ENCODE measurements at places on chromosomes 13 and 19.

- no peak for DNase-seq
Measured at GRCh38 chr19:2033825-2034159, 17.3 kb downstream of the MKNK2 start.

GRCh38 chr13:40026741-40027140 is 371.3 kb downstream of the COG6 start:
- peak; percentile 13 for DNase-seq

DNA sequence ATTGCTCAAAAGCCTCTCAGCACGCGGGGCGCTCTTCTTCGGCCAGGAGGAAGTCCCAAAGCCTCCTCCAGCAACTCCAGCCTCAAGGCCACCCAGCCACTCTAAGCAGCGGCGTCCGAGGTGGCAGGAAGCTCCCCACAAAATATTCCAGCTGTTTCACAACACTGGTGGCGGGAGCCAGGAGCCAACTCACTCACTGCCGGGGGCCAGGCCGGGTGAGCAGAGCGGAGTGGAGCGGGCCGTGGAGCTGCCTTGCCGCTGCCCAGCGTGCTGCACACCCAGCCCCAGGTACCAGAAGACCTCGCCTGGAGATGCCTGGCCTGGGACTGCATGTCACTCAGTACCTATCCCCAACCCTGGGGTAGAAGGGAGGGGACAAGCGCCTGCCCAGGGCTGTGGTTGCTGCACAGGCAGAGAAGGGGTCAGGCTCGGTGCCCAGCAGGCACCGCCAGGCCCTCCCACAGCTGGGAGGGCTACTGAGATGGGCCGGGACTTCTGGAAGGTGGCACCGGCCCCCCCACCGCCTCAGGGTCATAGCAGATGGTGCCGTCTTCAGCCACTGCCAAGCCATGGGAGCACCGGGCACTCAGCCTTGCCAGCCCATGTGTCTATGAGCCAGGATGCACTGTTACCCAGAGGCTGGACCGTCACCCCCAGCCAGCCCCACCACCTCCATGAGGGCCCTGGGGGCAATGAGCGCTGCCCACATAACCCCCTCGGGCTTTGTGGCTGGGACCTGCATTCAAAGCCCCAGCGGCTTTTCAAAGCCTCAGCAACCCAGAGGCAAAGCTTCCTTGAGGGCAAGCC is 59.2 kb downstream of the MLLT1 start:
- DNase-seq, result no peak

GRCh38 chr19:53422551-53422950 is 9.2 kb upstream of the ZNF761 start:
- DNase-seq, result no peak

GRCh38 chr13:96159725-96160124 is 69.8 kb downstream of the HS6ST3 start:
- DNase-seq, result no peak

DNA sequence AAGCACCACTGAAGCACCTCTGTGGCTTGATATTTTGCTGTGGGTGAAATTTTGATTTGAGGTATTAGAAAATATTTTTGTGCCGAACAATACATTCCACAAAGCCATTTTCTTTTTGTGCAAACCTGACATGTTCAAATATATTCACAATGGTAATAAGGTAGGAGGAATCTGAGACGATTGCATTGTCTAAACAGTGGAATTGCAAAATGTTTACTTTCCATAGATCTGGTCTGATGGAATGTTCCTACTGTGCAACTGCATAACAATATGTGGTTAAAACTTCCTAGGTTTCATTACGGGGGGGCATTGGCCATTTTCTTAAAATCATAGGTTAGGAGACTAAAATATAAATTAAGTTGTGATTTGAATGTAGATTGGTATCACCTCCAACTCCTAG is 42.7 kb upstream of the AKAP11 start:
- DNase-seq, result no peak

GRCh38 chr13:39257642-39258041 is 219.4 kb downstream of the NHLRC3 start:
- DNase-seq, result no peak

DNA sequence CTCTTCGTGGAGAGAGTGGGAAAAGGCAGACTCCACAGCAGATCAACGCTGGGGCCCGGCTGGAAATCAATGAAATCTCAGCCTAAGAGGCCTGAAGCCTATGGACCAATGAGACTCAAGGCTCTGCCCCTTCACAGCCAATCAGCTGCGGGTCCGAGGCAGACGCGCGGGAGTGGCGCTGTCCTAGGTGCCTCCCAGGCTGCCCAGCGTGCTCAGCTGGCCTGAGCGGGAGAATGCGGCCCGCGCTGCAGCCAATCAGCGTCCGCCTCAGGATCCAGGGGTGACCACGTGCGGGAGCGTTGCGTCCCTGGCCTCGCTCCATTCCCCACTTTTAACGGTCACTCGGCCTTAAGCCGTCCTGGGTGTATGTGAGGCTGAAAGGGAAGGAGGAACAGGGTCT is at the start of gene ZBTB32:
Gene ZBTB32 (plus strand): TSS at position 341 of the 400 bp plus-strand sequence. CDS start 10,069 bp downstream, outside the sequence.
- DNase-seq, result peak; percentile 39

GRCh38 chr19:19079571-19079970 is 15.8 kb downstream of the SLC25A42 start:
- no peak for DNase-seq

- no peak for DNase-seq
Measured at GRCh38 chr13:24172071-24172470, 11.6 kb downstream of the SPATA13 start.

DNA sequence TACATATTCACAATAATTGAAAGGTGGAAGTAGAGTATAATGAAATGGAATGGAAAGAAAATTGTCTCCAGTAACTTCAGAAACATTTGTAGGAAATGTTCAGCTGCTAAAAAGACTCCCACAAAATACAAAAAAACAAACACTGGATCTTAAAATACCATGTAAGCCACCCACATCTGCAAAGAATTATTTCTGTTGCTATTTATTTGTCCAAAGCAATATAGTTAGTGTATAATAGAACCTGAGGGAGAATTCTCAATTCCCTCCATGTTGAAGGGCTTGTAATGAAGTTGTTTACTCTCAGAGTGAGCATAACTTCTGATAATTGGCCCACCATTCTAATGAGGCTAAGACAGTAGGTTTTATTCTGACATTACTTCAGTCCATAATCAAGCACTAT is 37.4 kb upstream of the KLF12 start:
- no peak for DNase-seq

GRCh38 chr13:84366506-84366905 is 484.2 kb upstream of the SLITRK1 start:
- DNase-seq, result no peak

DNA sequence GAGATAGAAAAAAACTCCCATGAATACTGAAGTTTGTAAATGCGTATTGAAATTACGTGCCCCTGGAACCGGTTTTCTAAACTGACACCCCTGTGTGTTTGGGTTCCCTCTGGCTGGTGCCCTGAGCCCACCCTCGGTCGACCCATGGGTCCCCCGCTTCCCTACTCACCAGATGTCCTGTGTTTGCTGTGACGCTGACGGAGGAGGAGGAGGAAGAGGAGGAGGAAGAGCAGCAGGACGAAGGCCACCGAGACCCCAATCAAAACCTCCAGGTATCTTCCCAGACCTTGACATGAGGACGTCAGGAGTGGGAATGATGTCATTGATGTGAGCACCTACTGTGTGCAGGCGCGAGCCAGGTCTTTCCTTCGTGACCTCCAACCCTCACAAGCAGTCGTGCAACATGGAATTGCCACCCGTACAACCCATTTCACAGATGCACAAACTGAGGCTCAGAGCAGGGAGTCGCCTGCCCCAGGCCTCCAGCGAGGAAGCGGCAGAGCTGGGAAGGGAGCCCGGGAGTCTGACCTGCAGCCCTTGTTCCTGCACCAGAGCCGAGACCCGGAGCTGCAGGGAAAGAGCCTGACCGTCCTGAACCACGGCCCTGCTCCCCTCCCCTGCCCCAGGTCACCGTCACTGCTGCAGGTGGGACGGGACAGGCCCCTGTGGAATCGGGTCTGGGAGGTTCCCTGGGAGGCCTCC is 3.7 kb downstream of the LILRB3 start:
- DNase-seq, result no peak

- DNase-seq, result no peak
Measured at GRCh38 chr13:60137911-60138560, 25.7 kb downstream of the DIAPH3 start.

GRCh38 chr13:113428871-113429607 is 24.2 kb downstream of the ADPRHL1 start:
- no peak for DNase-seq

GRCh38 chr19:3868770-3869456 is at the start of gene ZFR2:
Gene ZFR2, minus strand, starts transcription at chr19:3869038. Its CDS starts 21 bp downstream, at chr19:3869017.
- no peak for DNase-seq

- no peak for DNase-seq
Measured at GRCh38 chr13:21243045-21243897, 66.8 kb downstream of the MRPL57 start.

GRCh38 chr19:3336680-3337523 is 29.5 kb upstream of the NFIC start:
- no peak for DNase-seq

DNA sequence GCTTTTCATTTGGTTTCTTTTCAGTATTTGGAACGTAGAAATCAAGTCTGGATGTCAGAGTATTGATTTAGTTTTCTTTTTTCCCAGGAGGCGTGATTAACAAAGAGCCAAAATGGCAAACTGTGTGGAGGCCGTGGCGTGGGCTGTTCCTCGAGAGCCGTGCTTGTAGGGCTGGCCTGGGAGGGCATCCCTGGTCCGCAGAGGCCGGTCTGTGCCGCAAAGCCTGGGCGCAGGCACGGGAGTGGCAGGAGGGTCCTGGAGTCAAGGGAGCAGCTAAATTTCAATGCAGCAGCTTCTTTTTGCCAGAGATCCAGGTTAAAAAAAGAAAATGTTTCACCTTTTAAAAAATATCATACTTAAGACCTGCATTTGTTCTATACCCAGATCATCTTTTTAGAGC is 13.1 kb upstream of the MCF2L start:
- DNase-seq, result no peak

- no peak for DNase-seq
Measured at GRCh38 chr19:40933025-40933424, 51.0 kb upstream of the CYP2A7 start.

DNA sequence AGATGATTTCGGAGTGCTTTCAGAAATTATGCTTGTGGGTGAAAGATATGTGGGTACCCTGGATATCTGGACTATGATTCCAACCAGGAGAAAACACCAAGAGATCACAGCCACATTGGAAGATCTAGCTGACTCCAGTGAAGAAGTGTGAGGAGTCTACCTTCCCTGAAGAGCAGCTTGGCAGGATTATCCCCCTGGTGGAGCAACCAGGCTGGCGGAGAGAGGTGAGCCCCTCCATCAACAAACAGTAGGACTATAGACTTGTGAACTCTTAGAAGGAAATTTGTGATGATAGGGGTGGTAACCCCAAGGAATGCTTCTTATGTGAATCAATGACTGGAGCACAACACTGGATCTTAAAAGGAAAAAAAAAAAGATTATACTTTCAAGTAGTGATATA is 47.8 kb upstream of the DIAPH3 start:
- DNase-seq, result no peak

DNA sequence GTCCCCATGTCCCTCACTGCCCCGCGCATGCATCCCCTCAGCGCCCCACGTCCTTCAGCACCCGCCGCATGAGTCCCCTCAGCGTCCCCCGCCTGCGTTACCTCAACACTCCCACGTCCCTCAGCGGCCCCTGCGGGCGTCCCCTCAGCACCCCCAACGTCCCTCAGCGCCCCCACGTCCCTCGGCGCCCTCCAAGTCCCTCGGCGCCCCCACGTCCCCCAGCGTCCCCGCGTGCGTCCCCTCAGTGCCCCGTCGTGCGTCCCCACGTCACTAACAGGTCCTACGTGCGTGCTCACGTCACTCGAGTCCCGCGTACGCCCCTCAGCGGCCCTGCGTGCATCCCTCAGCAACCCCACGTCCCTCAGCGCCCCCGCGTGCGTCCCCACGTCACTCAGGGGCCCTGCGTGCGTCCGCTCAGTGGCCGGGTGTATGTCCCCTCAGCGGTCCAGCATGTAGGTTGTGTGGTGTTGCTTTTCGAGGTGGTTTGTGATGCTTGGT is 19.5 kb upstream of the GAS6 start:
- DNase-seq, result no peak

- DNase-seq, result no peak
Measured at GRCh38 chr13:46361276-46361934, 25.6 kb downstream of the RUBCNL start.

DNA sequence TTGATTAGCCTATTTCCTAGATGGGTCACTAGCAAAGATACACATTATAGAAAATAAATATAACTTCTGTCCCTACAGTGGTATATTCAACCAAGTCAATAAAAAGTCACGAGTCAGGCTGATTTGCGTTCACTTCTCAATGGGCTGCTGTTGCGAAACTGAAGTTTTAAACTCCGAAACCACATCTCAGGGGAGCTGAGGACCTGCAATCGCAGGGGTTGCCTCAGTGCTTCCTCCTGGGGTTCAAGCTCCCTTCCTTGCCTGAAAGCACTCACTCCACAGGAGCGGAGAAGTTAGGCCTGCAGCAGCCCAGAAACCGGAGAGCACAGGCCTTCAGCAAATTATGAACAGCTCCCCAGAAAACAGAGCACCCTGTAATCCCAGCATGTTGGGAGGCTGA is 39.6 kb downstream of the RAB20 start:
- no peak for DNase-seq

GRCh38 chr13:30151388-30151787 is 156.0 kb downstream of the KATNAL1 start:
- no peak for DNase-seq

DNA sequence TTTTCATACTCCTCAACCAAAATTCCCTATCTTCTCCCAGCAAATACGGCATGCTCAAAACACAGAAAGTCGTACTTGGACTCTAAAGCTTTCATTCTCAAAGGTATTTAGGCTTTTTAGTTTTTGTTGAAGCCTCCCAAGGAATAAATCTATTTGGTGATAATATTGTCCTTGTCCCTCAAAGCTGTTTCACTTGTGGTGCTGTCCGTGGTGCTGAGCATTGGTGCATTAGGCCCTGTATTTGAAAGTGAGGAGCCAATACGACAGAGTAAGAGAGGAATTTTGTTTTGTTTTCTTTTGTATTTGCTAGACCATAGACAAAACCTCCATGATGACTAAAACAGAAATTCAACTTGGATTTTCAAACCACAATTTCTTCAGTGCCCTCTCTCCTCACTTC is 3.2 kb upstream of the LGALS13 start:
- DNase-seq, result peak; percentile 24

GRCh38 chr19:31533114-31533513 is 183.9 kb upstream of the TSHZ3 start:
- no peak for DNase-seq

- DNase-seq, result no peak
Measured at GRCh38 chr13:26186995-26187394, 35.1 kb downstream of the RNF6 start.

DNA sequence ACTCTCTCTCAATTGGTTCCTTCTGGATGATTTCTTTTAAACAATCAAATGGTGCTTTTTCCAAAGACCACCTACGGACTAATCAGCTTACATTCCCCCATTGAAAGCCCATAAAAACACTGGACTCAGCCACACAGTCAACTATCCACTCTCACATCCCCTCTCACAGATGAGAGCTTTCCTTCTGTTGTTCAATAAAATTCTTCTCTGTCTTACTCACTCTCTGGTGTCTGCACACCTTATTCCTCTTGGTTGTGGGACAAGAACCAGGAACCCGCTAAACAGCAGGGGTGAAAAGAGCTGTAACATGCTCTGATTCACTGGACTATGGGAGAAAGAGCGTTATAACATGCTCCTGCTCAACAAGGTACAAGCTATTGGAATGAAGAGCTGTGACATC is 2896.2 kb downstream of the PCDH9 start:
- DNase-seq, result no peak

GRCh38 chr19:21491146-21491545 is 14.3 kb upstream of the ZNF429 start:
- no peak for DNase-seq

- no peak for DNase-seq
Measured at GRCh38 chr13:40077396-40078027, 422.1 kb downstream of the COG6 start.

- DNase-seq, result no peak
Measured at GRCh38 chr13:102913914-102914313, 68.1 kb downstream of the ERCC5 start.

All from GM13977 (cell line).